CD4-positive, alpha-beta T cell (primary cell): ENCODE measurements at places on chromosomes 1 and 21.

- DNase-seq, result no peak
These were observed 482 bp upstream of the MTR start for GRCh38 chr1:236794585-236795034.

GRCh38 chr21:44503901-44504399, 36.0 kb downstream of the KRTAP10-1 start:
- DNase-seq, result no peak

- DNase-seq, result no peak
These were observed 113.6 kb upstream of the TMPRSS2 start for GRCh38 chr21:41621513-41621912.

DNA sequence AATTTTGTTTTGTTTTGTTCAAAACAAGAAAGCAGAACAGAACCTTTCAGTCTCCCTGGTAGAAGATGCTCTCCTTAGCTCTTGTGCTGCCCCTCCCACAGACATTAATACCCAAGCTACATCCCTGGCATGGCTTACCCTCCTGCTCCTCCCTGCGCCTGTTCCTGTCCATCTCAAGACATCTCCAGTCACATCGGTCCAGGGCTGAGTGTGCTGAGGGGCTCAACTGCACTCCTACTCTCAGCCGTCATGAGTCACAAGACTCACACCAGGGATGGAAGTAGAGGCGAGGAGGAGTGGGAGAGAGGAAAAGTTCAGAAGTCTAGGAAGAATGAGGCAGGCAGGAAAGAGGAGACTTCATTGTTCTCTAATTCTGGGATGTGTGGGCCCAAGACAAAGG, 9.2 kb upstream of the TACSTD2 start:
- DNase-seq, result no peak

DNA sequence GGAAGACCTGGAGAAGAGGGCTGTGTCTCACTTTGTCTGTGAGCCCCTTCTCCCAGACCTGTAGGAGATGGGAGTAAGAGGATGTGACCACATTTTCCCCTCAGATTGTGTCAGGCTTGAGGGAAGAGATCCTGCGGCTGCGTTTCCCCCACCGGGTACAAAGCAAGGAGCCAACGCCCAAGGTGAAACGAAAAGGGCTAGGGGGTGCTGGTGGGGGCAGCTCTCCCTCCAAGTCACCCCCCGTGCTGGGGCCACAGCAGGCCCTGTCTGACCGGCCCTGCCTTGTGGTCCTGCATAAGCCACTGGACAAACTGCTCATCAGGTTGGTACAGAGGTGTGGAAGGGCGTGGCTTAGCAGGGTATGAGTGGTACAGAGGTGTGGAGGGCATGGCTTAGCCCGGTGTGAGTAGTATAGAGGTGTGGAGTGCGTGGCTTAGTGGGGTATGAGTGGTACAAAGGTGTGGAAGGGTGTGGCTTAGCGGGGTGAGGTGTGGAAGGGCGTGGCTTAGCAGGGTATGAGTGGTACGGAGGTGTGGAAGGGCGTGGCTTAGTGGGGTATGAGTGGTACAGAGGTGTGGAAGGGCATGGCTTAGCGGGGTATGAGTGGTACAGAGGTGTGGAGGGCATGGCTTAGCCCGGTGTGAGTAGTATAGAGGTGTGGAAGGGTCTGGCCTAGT, 30.6 kb downstream of the HYI start:
- no peak for DNase-seq

- DNase-seq, result no peak
These were observed 5.6 kb downstream of the AHCTF1 start for GRCh38 chr1:246925997-246926626.

DNA sequence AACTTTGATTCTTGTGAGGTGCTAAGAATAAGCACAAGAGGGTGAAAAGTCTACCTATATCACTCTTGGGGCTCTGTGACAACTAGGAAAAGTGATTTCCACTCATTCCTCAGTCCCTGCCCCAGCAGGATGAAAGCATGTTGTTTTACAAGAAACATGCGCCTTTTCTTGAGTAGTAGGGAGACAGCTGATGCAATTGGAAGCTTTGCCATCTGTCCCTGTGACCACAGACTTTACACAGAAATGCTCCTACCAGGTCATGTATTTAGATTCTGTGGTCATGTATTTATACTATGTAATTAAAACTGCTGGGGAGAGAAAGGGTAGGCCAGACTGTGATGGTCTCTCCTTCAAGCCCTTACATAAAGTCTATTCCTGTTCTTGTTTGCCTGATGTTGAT, 445.5 kb downstream of the PTPRC start:
- DNase-seq, result no peak

- no peak for DNase-seq
These were observed 80.3 kb upstream of the ARTN start for GRCh38 chr1:43853161-43853921.

DNA sequence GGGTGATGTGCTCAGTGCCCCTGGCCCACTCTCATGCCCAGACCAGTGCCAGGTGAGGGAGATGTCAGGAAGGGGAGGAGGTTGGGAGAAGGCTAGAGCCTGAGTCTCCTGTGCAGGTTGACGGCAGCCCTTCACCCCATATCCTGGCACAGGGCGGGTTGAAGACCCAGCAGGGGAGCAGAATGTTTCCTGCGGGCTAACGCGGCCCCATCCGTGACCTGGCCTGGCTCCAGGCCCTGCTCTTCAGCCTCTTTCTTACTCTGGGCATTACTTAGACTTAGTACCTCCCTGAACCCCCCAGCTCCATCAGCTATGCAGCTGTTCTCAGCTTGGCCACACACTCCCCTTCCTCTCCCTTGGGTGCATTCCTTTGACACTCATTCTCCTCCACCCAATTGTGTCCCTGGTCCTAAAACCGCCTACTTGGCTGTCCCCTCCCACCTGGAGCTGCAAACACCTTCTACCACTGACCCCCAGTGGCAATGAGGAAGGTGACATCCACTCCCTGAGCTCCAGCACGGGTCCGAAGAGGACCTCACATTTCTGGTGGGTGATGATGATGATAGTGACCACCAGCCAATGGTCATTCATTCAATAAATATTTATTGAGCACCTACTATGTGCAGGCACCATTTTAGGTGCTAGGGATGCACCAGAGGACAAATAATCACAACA, 179.0 kb downstream of the PTPRU start:
- DNase-seq, result no peak

GRCh38 chr1:50416150-50416527, 7.1 kb downstream of the DMRTA2 start:
- DNase-seq, result no peak

DNA sequence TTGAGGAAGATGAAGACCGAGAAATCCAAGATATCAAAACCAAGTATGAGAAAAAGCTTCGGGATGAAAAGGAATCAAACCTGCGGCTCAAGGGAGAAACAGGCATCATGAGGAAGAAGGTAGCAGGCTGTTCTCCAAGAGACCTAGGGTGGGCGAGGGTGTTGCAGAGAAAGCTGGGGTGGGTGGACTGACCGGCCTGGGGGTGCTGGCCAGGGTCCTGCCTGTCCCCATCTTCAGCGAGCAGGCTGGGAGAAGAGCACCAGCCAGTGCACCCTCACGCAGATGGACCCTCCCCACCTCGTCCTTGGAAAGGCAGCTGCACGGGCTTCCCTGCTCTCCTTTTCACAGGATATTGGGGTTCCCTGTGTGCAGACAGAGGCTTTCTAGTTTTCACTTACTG, 46.9 kb upstream of the TMEM125 start:
- no peak for DNase-seq

DNA sequence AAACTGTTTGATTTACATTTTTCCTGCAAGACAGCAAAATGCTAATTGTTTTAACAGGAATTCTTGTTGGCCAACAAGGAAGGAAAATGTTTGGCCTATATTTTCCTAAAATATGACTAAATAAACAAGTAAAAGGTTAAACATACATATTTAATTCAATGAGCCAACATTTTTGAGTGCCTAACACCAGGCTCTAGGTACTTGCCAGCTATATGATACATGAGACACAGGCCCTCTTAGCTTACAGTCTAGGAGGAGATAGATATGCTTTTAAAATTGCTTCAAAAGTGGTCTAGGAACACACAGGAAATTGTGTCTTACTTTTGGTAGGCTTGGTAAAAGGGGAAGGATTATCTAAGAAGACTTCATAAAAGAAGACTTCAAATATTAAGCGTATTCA, 50.9 kb downstream of the PIGK start:
- DNase-seq, result no peak

- no peak for DNase-seq
These were observed 3.1 kb downstream of the BNIPL start for GRCh38 chr1:151039521-151039920.

- DNase-seq, result no peak
These were observed 20.3 kb upstream of the TXLNA start for GRCh38 chr1:32159189-32159588.

GRCh38 chr1:33818071-33818470, 45.8 kb upstream of the HMGB4 start:
- no peak for DNase-seq

DNA sequence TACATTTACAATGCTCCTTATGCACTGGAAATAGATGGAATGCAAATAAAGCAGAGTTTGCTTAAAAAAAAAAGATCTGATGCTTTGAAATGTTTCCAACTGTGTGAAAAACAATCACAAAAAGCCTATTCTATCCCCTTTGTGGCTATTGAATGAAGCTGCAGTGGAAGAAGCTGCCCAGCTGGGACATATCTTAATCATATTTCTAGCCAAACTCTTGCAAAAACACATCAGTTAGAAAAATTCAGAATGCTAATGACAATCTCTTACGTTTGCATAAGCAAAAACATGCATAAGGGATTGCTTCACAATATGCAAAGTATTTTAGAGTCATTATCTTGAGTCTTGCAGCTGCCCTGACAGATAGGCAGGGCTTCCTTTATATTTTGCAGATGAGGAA, 526.4 kb upstream of the USP24 start:
- no peak for DNase-seq

- no peak for DNase-seq
These were observed 16.4 kb downstream of the RPE65 start for GRCh38 chr1:68433395-68433794.

DNA sequence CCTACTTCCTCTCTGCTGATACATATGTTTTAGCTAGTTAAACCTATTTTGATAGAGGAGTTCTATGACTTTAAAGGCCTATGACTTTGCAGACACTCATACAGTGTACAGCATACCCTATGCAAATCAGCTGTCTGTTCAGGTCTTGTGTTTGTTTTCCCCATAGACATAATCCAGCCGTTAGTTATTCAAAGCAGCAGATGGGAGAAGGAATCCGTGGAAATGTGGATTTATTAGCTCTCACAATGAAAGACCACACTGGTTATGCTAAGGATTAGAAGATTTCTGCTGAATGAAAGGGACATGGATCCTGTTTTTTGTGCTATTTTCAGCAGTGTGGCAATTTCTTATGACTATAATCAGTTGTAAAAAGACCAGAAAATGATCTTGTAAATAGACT, 59.8 kb downstream of the MAST2 start:
- no peak for DNase-seq

GRCh38 chr1:150154143-150154542, 4.4 kb downstream of the PLEKHO1 start:
- DNase-seq, result no peak

DNA sequence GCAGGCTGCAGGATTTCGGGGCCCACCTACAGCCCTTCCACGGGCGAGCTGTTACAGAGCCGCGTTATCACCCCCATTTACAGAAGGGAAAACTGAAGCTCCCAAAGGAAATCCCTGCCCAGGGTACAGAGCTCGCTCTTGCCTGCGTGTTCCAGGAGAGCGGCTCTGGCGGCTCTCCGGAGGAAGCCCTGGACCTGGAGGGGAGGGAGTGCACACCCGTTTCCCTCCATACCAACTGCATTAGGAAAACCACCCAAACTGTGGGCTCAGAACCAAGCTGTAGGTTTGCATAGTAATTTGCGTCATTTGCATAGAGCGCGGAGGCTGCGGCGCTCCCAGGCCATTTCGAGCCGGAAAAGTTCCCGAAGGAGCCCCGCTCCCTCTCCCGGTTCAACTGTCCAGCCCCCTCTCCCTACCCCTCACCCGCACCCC, 24.7 kb upstream of the ADGRB2 start:
- no peak for DNase-seq

DNA sequence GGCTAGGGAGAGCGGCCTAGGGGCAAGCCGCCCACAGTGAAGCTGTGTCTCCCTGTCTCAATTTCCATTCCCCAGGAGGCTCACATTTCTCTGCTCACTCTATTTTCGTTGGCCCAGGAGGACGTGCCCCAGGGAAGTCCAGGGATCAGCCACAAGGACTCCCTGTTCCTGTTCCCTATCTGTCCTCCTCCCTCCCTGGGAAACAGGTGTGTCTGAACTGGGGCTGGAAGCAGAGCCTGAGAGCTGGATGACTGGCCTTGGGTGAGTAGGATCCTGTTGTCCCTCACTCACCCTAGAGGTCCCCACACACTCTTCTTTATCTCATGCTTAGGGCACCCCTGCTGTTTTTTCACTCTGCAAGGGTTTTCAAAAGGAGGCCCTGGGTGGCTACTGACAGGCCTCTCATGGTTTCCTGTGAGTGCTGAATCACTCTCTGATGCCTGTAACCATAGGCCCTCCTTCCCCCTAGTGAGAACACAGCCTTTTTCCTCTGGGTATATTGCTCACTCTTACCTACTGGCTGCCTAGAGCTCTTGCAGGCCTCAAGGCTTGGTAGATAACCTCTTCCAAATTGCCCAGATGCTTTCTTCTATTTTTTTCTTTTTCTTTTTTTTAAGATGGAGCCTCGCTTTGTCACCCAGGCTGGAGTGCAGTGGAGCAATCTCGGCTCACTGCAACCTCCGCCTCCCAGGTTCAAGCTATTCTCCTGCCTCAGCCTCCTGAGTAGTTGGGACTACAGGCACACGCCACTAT, 3.3 kb upstream of the UTP11 start:
- DNase-seq, result peak; percentile 29

GRCh38 chr21:43571976-43572375, 87.3 kb downstream of the HSF2BP start:
- DNase-seq, result no peak

GRCh38 chr1:59107916-59108315, 189.0 kb upstream of the FGGY start:
- no peak for DNase-seq

- peak; percentile 17 for DNase-seq
These were observed 1.6 kb downstream of the DDI2 start for GRCh38 chr1:15618655-15619525.

DNA sequence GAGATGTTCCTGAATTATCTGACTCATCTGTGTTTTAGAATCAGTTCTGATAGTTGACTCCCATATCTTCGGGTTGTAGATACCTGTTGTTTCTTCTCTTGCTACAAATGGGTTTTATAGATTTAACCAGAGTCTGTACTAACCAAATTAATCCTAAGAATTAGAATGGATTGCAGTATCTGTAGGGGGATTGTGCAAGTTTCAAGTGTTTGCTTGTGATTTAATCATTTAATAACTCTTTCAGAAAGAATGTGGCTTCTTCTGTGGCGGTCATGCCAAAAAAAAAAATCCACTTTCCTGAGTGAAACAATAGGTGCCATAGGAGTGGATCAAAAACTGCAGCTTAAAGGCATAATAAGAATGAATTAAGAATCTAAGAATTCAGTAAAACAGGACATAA, 9.4 kb downstream of the IPO9 start:
- no peak for DNase-seq

- DNase-seq, result no peak
These were observed 59.8 kb upstream of the SLC35F3 start for GRCh38 chr1:233844692-233845091.

DNA sequence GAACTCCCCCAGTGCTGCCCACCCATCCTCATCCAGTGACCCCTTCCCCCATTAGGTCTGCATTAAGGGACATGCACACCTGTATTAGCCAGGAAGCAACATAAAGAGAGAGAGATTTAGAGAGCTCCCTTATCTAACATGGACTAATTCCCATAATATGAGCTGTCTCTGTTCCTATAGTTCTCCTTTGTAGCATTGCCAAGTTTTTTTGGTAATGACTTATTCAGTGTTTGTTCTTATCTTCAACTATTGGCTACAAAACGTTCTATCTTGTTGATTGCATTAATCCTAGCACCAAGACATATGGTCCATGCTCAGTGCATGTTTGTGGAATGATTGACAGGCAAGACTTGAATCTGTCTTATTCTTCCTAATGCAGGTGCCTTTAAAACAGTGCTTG, 264.0 kb downstream of the ADGRL2 start:
- DNase-seq, result no peak
